ENCODE measurements at places on chromosomes 13 and 19. TPM values are rescaled to one million over a fixed set of nuclear protein-coding genes. Genes with fewer than 3 reads are reported as not detected.

LRG1 gene
- total RNA-seq: 0.18 TPM

ATP4A gene
- total RNA-seq: not detected

HSD17B14 gene
- total RNA-seq: 0.63 TPM

TMEM190 gene
- total RNA-seq: not detected

SIGLEC12 gene
- 0.35 TPM for total RNA-seq

ANGPTL8 gene
- not detected for total RNA-seq

GRCh38 chr13:98835156-98835555 is 82.7 kb upstream of the SLC15A1 start:
- H3K4me3 ChIP-seq: no peak overlapping the region
- peaks cover 22% of the 10 kb centered on the region for H3K36me3 ChIP-seq
- H3K4me1 ChIP-seq: peaks cover 1% of the 10 kb centered on the region
- H3K27ac ChIP-seq: no peak overlapping the region

DNA sequence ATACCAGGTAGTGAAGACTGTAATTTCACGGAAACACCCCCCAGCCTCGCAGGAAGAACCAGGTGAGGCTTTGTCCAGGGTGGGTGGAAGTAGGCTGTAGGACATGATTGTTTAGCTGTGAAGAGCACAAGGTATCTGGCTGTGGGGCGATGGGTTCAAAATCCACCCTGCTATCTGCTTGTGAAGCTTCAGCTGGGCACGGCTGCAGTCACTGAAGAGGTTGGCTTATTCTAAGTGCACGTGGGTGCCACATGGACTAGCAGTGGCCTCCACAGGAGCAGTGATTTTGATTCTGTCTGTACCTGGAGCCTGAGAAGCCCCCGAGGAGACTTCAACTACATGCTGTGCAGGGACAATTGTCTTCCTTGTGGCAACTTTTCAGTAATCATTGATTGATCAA is 254.1 kb downstream of the FGF9 start:
- H3K4me1 ChIP-seq: no peaks in the 10 kb centered on the region
- no peak for DNase-seq
- no peaks in the 10 kb centered on the region for H3K36me3 ChIP-seq
- H3K27me3 ChIP-seq: no peaks in the 10 kb centered on the region
- no peak overlapping the region for H3K27ac ChIP-seq

- H3K4me1 ChIP-seq: peaks cover 38% of the 10 kb centered on the region
- peaks cover 8% of the 10 kb centered on the region for H3K36me3 ChIP-seq
- no peak for DNase-seq
- H3K27me3 ChIP-seq: no peaks in the 10 kb centered on the region
- peak overlapping the region; percentile 66 for H3K27ac ChIP-seq
Measured at GRCh38 chr13:51645154-51645650, 60.9 kb downstream of the WDFY2 start.

GRCh38 chr13:38872693-38873092 is 117.9 kb downstream of the STOML3 start:
- peak; percentile 33 for DNase-seq
- H3K4me3 ChIP-seq: no peak overlapping the region
- H3K27me3 ChIP-seq: peaks cover 14% of the 10 kb centered on the region
- no peaks in the 10 kb centered on the region for H3K36me3 ChIP-seq

DNA sequence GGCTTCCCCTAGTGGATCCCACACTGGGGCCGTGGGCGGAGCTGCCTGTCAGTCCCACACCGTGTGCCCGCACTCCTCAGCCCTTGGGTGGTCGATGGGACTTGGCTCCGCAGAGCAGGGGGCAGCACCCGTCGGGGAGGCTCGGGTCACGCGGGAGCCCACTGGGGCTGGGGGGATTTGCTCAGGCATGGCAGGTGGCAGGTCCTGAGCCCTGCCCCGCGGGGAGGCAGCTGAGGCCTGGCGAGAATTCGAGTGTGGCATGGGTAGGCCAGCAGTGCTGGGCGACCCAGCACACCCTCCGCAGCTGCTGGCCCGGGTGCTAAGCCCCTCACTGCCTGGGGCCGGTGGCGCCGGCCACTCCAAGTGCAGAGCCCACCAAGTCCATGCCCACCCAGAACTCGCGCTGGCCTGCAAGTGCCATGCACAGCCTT is 481.7 kb upstream of the PRR20A start:
- no peaks in the 10 kb centered on the region for H3K27me3 ChIP-seq
- no peak overlapping the region for H3K27ac ChIP-seq
- H3K4me1 ChIP-seq: no peaks in the 10 kb centered on the region

GRCh38 chr13:109743706-109744453 is 42.5 kb downstream of the IRS2 start:
- no peaks in the 10 kb centered on the region for H3K36me3 ChIP-seq
- peak; percentile 40 for DNase-seq
- H3K27ac ChIP-seq: no peak overlapping the region
- no peaks in the 10 kb centered on the region for H3K27me3 ChIP-seq
- H3K4me1 ChIP-seq: peaks cover 17% of the 10 kb centered on the region

DNA sequence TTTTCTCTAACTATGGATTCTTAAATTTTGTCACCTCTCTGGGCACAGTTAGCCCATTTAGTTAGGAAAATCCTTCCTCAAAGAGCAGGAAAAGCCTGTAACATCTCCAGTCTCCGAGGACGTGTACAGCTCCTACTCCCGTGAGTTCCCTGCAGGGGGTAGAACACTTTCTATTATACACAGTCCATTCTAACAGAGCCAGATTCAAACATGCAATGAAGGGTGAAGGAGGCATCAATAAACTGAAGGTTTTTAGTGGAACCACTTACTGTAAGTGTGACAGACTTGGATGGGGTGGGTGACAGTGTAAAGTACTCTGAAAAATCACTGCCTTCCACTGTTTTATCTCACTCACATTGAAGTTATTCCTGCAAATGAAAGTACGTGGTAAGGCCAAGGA is 204.7 kb upstream of the DACH1 start:
- no peak overlapping the region for H3K27ac ChIP-seq
- no peaks in the 10 kb centered on the region for H3K36me3 ChIP-seq
- no peak overlapping the region for H3K4me3 ChIP-seq
- H3K27me3 ChIP-seq: no peaks in the 10 kb centered on the region

DNA sequence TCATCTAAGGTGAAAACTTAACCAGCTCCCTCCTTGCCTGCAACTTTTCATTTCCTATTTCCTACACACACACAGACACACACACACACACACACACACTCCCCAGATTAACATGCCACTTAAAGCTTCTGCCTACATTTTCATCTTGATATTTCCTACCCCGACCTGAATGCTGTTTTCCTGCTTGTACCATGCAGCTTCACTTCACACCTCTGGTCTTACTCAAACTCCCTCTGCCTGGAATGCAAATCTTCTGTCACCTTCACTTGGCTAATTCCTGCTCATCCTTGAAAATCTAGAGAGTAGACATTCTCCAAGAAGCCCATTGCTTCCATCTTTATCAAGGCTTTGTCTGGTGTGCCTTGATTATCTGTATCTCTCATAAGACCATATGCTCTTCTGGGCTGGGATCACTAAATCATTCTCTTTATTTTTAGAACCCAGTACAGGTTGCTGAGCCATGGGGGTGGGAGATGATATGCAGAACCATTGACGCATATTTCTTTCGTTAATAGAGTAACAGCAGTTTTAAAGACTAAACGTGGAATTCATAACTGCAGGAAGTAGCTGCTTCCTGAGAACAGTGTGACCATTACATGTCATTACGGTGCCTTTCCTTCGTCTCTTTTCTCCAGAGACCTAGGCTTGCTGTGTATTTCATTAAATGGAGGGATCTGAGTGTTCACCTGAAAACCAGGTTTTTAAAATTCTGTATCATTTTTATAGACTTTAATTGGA is 37.7 kb downstream of the CNMD start:
- H3K4me3 ChIP-seq: no peak overlapping the region
- DNase-seq: no peak
- H3K27me3 ChIP-seq: no peaks in the 10 kb centered on the region
- no peaks in the 10 kb centered on the region for H3K4me1 ChIP-seq
- H3K27ac ChIP-seq: no peak overlapping the region

- H3K36me3 ChIP-seq: peaks cover 27% of the 10 kb centered on the region
- no peak within 1 kb of the TSS for H3K4me3 ChIP-seq
- no peaks in the 10 kb centered on the region for H3K27me3 ChIP-seq
- H3K27ac ChIP-seq: no peak within 1 kb of the TSS
Measured at GRCh38 chr19:36110487-36111199, at the start of gene OVOL3. Gene OVOL3 (plus strand): TSS chr19:36111143. CDS start chr19:36111203, 60 bp downstream.

DNA sequence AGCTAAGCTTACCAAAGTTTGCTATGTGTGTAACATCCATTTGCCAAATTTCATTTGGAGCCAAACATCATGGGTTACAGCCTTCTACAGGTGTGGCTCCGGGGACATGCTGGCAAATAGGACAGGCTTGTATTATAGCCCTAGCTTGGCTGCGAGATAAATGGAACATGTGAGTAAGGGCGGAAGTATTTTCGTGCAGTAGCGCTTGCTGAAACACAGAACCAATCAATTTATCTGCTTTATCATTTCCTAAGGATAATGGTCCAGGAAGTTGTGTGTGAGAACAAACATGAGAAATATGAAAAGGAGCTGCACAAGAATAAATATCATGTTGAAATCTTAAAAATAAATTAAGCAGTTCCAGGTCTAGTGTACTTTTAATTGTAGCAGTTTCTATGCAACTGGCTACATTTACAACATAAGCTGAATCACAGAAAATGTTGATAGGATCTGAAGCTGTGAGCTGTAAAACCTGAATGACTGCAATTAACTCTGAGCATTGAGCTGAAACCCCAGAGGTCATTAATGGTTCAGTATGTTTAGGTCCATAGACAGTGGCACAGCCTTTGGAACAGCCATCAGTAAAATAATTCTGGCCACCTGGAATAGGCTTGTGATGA is 22.2 kb upstream of the ZNF100 start:
- H3K27me3 ChIP-seq: no peaks in the 10 kb centered on the region
- no peak overlapping the region for H3K4me3 ChIP-seq
- H3K36me3 ChIP-seq: no peaks in the 10 kb centered on the region
- no peaks in the 10 kb centered on the region for H3K4me1 ChIP-seq

- H3K27me3 ChIP-seq: peaks cover 4% of the 10 kb centered on the region
- H3K4me3 ChIP-seq: no peak overlapping the region
Measured at GRCh38 chr19:33872445-33873320, 76.0 kb downstream of the KCTD15 start.

DNA sequence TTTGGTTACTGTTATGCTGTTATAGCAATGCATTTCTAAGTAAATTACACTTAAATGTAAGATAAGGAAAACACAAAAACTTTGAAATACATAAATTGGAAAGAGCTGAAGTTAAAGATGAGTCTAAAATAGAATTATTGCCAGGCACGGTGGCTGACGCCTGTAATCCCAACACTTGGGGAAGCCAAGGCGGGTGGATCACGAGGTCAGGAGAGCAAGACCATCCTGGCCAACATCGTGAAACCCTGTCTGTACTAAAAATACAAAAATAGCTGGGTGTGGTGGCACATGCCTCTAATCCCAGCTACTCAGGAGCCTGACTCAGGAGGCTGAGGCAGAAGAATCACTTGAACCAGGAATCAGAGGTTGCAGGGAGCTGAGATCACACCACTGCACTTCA is 905.4 kb upstream of the GPC6 start:
- H3K4me3 ChIP-seq: no peak overlapping the region
- no peaks in the 10 kb centered on the region for H3K27me3 ChIP-seq
- DNase-seq: no peak
- H3K27ac ChIP-seq: no peak overlapping the region
- no peaks in the 10 kb centered on the region for H3K36me3 ChIP-seq

DNA sequence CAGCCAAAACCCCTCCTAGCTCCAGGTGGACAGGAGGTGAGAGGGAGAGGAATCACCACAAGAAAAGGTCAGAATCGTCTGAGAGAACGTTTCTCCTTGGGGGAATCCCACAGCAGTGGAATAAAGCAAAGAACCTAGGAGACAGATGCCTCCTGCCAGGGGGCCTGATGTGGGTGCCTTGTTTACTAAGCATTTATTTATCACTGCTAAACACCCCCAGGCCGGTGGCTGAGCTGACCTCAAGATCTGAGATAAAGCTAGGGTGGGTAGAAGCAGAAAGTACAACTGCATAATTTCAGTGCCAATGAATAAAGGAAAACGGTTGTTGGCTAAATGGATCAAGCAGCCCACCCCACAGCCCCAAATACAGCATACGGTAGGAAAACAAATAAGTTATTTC is 33.9 kb upstream of the ATP11A start:
- DNase-seq: no peak
- H3K36me3 ChIP-seq: no peaks in the 10 kb centered on the region
- H3K4me1 ChIP-seq: no peaks in the 10 kb centered on the region

- H3K36me3 ChIP-seq: peaks cover 17% of the 10 kb centered on the region
- H3K4me3 ChIP-seq: no peak overlapping the region
- H3K27me3 ChIP-seq: no peaks in the 10 kb centered on the region
- no peak for DNase-seq
Measured at GRCh38 chr13:98524391-98524790, 52.5 kb downstream of the STK24 start.

GRCh38 chr13:99500839-99501183 is 461 bp upstream of the TM9SF2 start:
- no peak for DNase-seq
- peaks cover 78% of the 10 kb centered on the region for H3K4me1 ChIP-seq
- peak overlapping the region; percentile 90 for H3K4me3 ChIP-seq

- H3K36me3 ChIP-seq: peaks cover 12% of the 10 kb centered on the region
- no peaks in the 10 kb centered on the region for H3K27me3 ChIP-seq
- DNase-seq: no peak
- no peaks in the 10 kb centered on the region for H3K4me1 ChIP-seq
Measured at GRCh38 chr19:4991996-4992698, 23.2 kb downstream of the KDM4B start.

GRCh38 chr13:98938801-98939200 is 39.1 kb downstream of the DOCK9 start:
- no peaks in the 10 kb centered on the region for H3K4me1 ChIP-seq
- H3K4me3 ChIP-seq: no peak overlapping the region
- DNase-seq: no peak
- H3K27me3 ChIP-seq: no peaks in the 10 kb centered on the region
- H3K27ac ChIP-seq: no peak overlapping the region

DNA sequence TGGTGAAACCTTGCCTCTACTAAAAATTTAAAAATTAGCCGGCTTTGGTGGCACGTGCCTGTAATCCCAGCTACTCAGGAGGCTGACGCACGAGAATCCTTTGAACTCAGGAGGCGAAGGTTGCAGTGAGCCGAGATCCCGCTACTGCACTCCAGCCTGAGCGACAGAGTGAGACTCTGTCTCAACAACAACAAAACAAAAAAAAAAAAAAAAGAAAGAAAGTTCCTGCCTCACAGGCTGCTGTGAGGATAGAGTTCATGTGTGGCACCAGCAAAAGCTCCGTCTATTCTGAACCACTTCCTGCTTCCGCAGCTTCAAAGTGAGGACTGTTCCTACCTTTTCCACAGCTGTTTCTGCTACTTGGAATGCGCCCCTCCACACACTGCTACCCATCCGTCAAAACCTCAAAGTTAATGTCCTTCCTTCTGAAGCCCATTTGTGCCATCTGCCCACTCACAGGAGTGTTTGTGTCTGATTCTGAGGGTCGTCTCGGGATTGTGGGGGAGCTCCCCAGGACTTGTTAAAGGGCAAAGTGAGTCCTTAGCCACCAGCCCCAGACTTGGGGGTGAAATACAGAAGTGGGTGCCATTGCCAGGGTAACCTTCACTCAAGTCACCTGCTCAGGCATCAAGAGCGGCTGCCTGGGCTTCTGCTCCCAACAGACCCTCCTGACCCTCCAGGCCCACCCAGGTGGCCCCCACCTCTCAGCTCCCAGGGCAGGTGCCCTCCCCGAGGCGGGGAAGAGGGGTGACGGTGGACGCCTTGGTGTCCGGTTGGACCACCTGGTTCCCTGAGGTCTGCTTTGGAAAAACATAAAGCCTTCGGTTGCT is 2.9 kb downstream of the MFSD12 start:
- peaks cover 45% of the 10 kb centered on the region for H3K4me1 ChIP-seq
- peaks cover 7% of the 10 kb centered on the region for H3K36me3 ChIP-seq
- peak; percentile 53 for DNase-seq
- no peaks in the 10 kb centered on the region for H3K27me3 ChIP-seq
- peak overlapping the region; percentile 94 for H3K27ac ChIP-seq

- DNase-seq: no peak
- no peak overlapping the region for H3K27ac ChIP-seq
- H3K27me3 ChIP-seq: peaks cover 2% of the 10 kb centered on the region
- peaks cover 5% of the 10 kb centered on the region for H3K36me3 ChIP-seq
- peaks cover 3% of the 10 kb centered on the region for H3K4me1 ChIP-seq
- H3K4me3 ChIP-seq: no peak overlapping the region
Measured at GRCh38 chr13:40407567-40407966, 258.9 kb downstream of the FOXO1 start.
